ENCODE measurements at places on chromosomes 12 and 14.

DNA sequence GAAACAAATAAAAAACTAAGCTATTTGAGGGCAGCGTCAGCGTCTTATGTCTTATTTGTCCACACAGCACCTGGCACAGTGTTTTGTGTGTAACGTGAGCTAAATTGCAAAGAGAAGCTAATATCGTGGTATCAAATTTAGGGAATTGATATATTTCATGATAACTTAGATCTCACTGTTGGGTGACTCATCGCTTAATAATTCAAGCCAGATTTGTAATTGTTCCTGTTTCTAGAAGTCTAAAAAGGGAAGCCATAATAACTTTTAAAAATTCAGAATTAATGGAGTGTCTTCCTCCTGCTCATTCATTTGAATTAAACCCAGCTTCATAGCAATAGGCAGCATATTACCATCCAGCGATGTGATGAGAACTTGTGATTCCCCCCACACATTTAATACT, 214.7 kb downstream of the PDZRN4 start:
- H3K4me3 ChIP-seq = no peak overlapping the region
- H3K27me3 ChIP-seq = no peaks in the 10 kb centered on the region
- no peaks in the 10 kb centered on the region for H3K36me3 ChIP-seq
- H3K4me1 ChIP-seq = no peaks in the 10 kb centered on the region
- no peak for DNase-seq

GRCh38 chr12:104177336-104177662, 38.3 kb upstream of the TXNRD1 start:
- DNase-seq = no peak
- H3K4me1 ChIP-seq = peaks cover 26% of the 10 kb centered on the region
- H3K27ac ChIP-seq = no peak overlapping the region
- no peaks in the 10 kb centered on the region for H3K27me3 ChIP-seq

DNA sequence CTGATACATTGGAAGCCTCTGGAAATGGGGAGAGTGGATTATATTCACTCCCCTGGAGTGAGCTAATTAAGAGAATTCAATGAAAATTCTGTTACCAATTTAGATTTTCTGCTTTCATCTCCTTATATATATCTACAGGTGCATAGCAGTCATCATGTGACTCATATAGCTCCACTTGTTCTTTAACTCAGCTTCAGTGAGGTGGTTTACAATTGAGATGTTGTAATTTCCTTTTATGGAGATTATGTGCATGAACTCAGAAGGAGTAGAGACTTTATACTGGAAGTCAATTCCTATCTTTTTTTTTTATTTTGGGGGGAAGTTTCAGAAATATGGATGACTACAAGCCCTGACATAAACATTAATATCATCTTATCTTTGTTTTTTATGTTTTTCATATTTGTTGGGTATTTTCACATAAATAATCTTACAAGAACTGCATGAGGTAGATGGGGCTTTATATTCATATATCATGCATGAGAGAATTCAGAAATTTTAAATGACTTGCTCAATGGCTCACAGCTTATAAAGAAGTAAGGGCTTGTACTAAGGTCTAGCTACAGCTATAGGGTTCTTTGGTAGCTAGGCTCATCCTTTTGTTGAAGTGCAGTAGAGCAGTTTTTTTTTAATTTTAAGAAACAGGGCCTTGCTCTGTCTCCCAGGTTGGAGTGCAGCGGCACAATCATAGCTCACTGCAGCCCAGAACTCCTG, 92.3 kb upstream of the SCAF11 start:
- H3K4me3 ChIP-seq = no peak overlapping the region
- H3K36me3 ChIP-seq = no peaks in the 10 kb centered on the region
- no peaks in the 10 kb centered on the region for H3K27me3 ChIP-seq
- no peaks in the 10 kb centered on the region for H3K4me1 ChIP-seq

GRCh38 chr12:44029194-44029593, 193.3 kb downstream of the TMEM117 start:
- no peak overlapping the region for H3K4me3 ChIP-seq
- no peaks in the 10 kb centered on the region for H3K27me3 ChIP-seq
- no peaks in the 10 kb centered on the region for H3K4me1 ChIP-seq
- H3K36me3 ChIP-seq = no peaks in the 10 kb centered on the region
- no peak for DNase-seq

- no peaks in the 10 kb centered on the region for H3K4me1 ChIP-seq
- no peaks in the 10 kb centered on the region for H3K27me3 ChIP-seq
- H3K27ac ChIP-seq = no peak overlapping the region
- no peak overlapping the region for H3K4me3 ChIP-seq
- no peak for DNase-seq
Measured at GRCh38 chr12:124487834-124488165, 79.6 kb downstream of the NCOR2 start.

- no peak for DNase-seq
- H3K27ac ChIP-seq = no peak overlapping the region
- H3K27me3 ChIP-seq = no peaks in the 10 kb centered on the region
- no peaks in the 10 kb centered on the region for H3K36me3 ChIP-seq
- H3K4me3 ChIP-seq = no peak overlapping the region
- H3K4me1 ChIP-seq = peaks cover 4% of the 10 kb centered on the region
Measured at GRCh38 chr12:51405801-51406207, 14.6 kb upstream of the GALNT6 start.

DNA sequence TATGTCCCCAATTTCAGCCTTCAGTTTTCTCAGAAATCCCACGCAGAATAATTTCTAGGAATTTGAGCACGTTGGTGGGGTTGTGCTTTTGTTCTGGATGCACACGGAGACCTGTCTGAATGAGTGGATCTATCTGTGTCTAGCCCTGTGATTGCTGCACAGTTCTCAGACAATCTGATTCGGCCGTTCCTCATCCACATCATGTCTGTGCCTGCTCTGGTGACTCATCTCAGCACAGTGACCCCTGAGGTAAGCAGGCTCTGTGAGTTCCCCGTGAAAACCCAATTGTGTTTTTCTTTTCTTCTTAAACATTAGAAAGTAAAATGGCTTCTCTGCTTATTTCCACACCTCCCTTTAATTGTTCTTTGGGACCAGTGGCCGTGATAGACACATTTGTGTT, 20.2 kb downstream of the UBE3B start:
- H3K36me3 ChIP-seq = peaks cover 19% of the 10 kb centered on the region
- peaks cover 10% of the 10 kb centered on the region for H3K4me1 ChIP-seq
- H3K27ac ChIP-seq = peak overlapping the region; percentile 51

Data from astrocyte (in vitro differentiated cells and primary cell).